ENCODE measurements at places on chromosomes 1 and 21.

- DNase-seq, result no peak
Observed at GRCh38 chr1:82837766-82838465, 1037.2 kb downstream of the ADGRL2 start.

GRCh38 chr1:30264672-30265025, 458.7 kb downstream of the MATN1 start:
- DNase-seq, result no peak

DNA sequence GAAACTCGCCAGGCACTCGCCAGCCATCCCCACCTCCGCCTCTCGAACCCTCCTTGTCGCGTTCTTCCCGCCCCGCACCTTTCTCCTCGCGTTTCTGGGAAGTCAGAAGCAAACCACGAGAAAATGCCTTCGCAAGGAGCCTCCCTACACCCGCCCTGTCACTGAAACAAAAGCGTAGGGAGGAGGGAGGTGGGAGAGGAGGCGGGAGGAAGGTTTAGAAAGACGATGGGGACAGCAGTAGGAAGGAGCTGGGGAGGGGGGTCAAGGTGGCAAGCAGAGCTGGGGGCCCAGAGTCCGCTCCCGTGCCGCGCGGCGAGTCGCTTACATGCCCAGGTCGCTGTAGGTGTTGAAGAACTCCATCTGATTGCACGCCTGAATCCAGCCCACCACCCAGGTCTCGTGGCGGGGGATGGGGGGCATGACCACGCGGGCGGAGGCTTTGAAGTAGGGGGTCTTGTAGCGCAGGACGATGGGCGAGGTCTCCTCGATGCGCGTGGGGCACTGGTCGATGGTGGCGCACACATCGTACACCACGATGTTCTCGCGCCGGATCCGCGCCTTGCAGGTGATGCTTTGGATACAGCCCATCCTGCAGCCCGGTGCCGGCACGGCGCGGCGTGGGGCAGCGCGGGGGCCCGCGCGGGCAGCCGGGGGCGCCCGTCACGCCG, 1.0 kb downstream of the FAM78B start:
- no peak for DNase-seq

DNA sequence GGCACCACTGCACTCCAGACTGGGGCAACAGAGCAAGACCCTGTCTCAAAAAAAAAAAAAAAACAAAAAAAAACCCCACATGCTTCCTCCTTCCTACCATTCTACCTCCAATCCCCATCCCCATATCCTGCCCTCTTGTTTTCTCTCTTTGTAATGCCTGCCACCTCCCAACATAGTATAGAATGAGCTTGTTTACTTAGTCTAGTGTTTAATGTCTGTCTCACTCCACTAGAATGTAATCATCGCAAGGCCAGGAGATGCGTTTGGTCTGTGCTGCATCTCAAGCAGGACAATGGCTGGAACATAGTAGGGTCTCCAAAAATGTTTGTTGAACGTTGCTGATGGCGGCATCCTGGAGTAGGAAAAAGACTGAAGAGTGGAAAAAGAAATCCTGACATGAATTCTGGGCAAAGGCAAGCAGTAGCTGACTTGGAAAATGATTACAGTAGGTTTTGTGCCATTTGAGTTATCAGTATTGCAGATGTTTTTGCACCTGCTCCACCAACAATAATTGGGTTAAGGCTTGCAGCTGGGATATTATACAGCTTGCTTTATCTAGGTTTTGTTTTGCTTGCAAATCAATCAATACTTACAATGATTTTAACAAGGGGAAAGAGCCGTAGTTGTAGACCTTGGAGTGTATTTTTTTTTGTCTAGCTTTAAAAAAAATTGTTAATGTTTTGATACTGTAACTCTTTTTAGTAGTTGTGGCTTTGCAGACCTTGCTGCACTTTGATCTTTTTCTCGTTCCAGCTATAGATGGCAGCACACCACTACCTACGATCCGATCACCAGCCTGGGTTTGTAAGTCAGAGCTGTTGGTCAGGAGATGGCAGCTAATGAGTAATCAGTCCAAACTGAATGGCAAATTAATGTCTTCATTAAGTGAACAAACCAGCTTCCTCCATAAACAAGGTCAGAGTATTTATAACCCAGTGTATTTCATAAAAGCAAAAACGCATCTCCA, 62.4 kb downstream of the BACH1 start:
- DNase-seq, result no peak

DNA sequence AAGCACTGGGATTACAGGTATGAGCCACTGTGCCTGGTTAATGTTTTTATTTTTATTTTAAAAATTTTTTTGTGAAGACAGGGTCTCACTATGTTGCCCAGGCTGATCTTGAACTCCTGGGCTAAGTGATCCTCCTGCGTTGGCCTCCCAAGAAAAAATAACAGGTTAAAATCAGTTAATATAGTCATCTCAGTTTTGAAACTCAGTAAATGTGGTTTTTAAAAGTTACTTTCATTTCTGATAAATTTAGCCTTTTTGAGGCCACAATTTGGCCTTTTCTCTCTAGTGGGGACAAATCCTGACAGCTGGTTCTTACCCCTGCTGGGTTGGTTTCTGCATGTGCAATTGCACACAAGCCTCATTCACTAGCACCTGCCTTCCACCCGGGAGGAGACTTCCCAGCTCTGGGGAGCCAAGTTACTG, 13.3 kb downstream of the PMF1 start:
- DNase-seq, result no peak

DNA sequence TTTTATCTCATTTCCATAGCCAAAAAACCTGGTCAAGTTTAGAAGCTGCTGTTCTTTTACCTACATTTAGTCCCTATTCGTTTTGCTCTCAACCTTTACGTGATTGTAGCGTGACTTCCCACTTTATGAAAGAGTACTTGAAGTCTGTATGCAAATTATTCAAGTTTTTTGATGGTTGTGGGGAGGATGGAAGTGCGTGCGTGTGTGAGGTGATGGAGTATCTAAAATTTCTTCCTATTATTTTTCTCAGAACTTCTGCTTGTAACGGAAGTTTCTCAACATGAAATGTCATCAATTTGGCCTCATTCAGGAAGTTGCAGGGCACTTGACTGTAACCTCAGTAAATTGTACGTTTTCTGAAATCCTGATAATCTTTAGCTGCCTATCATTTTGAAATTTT, 64.0 kb downstream of the SAMSN1 start:
- no peak for DNase-seq

- DNase-seq, result no peak
Observed at GRCh38 chr1:202579806-202580205, 130.4 kb downstream of the SYT2 start.

Data from stimulated activated CD8-positive, alpha-beta memory T cell treated with anti-CD3 and anti-CD28 coated beads, Interleukin-7, amount 100 ng/mL, for 1 hour (primary cell).